ENCODE measurements at places on chromosomes 7 and 10.
A peak's percentile ranks its signal among the peaks of the same experiment; 100 is the strongest.

- no peak for DNase-seq
Measured at GRCh38 chr7:87886875-87887274, 10.6 kb downstream of the DBF4 start.

DNA sequence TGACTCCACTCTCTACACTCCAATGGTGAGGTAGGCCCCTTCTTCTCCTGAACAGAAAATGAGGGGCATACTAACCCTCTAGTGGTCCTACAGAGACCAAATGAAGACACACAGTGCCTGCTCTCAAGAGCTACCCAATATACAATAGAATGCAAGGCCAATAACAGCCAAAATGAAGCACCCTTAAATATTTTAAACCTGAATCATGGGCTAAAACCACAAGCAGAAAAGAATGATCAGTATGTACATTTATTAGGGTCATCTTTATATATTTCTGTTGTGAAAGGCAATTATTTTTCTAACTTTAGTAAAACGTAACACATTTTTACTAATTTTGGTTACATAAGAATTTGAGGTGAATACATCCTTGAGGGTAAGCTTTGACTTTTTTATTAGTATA, 49.9 kb upstream of the COL1A2 start:
- DNase-seq: no peak

GRCh38 chr10:92219559-92219958, 71.3 kb downstream of the CPEB3 start:
- DNase-seq: no peak

DNA sequence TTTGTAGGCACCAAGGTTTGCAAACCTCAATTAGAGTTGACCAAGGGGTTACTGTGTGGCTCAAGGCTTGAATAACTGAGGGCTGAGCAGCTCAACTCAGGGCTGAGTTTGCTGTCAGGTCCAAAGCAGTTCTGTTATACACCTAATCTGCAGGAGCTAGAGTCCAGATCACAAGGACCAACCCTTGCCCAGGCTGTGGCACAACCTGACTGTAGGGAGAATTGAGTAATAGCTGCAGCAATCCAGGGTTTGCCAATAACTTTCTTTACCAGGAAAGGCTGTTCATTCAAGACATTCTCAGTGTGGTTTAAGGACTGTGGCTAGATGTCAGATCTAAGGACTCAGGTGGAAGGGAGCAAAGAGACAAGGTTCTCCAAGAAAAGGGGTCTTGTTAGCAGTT, 115.6 kb upstream of the IMMP2L start:
- DNase-seq: no peak

GRCh38 chr7:66330961-66331360, 125.8 kb downstream of the TPST1 start:
- DNase-seq: peak; percentile 1

DNA sequence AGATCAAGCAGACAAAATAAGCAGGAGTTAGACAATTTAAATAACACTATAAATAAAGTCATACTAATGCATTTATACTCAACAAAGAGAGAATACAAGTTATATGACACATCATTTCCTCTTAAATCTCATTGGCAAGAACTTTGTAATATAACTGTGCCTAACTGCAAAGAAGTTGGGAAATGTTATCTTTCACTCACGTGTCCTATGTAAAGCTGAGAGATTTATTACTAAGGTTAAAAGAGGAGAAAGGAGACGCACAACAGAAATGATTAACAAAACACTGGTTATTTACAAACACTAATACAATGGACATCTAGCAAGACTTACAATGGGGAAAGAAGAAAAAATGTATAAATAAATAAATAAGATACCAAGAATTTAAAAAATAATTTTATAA, 12.7 kb upstream of the TMEM273 start:
- no peak for DNase-seq

DNA sequence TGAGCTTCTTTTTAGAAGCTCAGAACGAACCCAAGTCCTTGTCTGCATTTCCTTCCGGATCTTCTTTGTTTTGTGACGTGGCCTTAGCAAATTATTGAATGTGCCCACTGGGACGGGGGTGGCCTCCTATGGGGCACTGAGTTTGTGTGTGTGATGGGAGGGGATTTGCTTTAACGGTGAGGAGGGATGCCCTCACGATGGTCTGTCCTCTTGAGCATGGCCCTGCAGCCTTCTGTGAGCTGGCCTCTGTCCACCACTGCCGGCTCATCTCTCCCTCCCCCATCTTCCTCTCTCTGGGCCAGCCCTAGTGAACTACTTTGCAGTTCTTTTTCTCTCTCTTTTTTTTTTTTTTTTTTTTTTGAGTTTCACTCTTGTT, 62.9 kb upstream of the MKRN1 start:
- no peak for DNase-seq

GRCh38 chr7:73451780-73452398, 18.3 kb downstream of the FZD9 start:
- DNase-seq: peak; percentile 17

GRCh38 chr7:100516135-100516812, 22.7 kb upstream of the AGFG2 start:
- no peak for DNase-seq

DNA sequence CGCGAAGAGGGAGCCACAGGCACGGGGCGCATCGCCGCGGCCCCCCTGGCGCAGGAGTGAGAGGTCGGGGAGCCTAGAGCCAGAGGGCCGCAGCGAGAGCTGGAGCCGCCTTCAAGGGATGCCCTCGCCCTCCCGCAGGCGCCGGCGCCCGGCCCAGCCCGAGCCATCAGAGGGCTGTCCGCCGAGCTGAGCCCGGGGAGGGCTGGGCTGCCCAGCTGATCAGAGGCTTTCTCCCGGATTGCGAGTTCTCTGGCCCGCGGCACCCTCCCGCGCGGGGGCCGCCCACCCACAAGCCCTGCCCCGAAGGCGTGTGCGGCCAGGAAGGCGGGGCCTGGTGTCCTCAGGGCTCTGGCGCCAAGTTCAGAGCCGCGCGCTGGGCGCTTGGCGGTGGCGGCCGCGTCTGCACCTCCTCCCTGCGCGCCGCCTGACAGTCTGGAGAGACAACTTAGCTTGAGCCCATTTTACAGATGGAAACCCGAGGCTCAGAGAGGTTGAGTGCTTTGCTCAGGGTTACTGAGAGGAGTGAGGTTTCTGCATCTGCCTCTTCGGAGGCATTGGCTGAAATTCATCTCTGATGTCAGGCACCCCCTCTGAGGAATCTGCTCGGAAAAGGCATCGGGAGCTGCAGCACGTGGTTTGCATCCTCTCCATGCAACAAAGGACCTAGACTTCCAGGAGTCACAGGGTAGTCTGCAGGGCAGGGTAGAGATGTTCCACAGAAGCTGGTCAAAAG, 3.8 kb upstream of the ANTXRL start:
- no peak for DNase-seq

DNA sequence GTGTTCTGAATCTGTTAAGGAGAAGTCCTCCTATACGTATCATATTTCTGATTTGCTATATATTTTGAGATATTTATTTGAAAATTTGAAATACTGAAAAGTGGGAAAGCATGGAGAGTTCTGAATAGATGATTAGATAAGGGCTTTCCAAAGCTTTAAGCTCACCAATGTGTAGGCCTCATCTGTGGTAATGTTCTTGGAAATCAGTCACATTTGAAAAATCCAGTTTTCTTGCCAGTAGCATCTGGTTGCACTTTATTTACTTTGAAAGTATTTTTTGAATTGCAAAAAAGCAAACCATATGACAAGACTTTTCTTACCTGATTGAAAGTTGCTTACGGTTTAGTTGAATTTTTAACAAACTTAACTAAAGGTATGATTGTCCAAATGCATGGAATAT, 21.7 kb downstream of the ADD3 start:
- DNase-seq: no peak

DNA sequence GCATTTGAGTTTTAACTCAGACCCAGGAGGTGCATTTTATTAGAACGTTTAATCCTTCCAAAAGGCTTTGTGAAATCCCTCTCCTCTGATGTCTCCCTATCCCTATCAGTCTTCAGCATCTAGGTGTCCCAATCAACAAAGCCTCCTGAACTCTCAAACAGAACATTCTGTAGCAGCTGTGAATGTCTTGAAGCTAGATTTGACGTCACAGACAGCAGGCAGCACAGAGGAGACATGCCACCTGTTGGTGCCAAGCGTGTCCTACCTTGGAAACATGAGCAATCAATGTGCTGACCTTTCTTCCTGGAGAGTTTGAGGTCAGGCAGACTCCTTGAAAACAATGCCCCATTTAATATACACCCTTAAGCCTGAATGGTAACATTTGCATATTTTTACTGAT, 125.5 kb downstream of the RNLS start:
- no peak for DNase-seq

GRCh38 chr7:36946401-36946739, 222.1 kb upstream of the AOAH start:
- DNase-seq: no peak

- DNase-seq: no peak
Measured at GRCh38 chr10:123570051-123570897, 95.9 kb upstream of the GPR26 start.

DNA sequence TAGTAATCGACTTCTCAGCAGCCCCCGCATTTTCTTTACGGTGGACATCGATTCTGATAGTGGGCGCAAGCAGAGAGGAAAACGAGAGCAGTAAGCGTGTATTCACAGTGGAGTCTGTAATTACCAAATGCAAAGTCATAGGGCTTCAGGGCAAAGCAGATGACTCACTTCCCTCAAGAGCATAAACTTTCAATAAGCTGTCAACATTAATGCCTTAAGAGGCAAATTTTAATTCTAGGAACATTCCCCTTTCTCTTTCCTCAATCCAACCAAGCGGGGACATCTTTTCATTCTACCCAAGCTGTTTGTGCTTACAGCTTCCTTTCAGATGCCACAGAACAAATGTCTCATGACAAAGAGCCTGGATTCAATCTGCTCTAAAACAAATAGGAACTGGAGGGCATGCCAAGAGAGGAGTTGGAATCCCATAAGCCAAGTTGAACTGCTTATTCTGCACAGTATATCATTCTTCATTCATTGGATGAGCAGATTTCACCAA, 48.6 kb downstream of the MALSU1 start:
- DNase-seq: no peak

GRCh38 chr10:30812018-30812851, 182.7 kb upstream of the LYZL2 start:
- no peak for DNase-seq

- no peak for DNase-seq
Measured at GRCh38 chr10:44353721-44354120, 31.2 kb downstream of the CXCL12 start.

- no peak for DNase-seq
Measured at GRCh38 chr10:71551970-71552369, 155.2 kb downstream of the CDH23 start.

DNA sequence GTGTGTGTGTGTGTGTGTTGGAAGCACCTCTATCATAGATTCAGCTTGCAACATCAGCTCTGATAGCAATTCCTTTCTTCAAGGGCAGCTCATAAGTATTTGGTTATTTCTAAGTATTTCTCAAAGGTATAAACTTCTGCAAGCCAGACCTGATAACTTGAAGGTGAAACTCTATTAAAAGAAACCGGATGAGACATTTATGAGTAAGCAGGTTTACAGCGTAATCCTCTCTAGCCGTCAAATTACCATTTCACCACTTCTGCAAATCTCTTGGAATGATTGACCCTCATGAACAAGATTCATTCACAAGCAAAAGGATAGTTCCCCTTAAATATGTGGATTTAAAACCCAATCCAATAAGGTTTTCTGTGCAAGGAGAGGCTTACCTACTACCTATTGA, 23.1 kb downstream of the PDE1C start:
- no peak for DNase-seq

DNA sequence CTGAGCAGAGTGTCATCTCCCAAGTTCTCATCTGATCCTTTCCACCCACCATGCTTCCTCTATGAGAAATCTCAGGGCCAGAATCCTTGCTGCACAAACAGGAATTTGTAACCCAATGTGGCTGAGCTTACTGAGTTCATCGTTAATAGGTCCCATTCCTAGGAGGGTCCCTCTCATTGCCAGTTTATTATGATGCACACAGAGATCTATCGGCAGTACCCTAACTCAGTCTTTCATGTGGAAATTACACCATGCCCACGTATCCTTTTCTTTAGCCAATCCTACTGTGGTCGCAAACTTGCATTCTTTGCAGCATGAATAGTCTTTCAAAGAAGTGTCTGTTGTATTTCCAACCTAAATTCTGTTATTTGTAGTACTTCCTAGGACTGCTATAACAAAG, 12.1 kb downstream of the TMEM236 start:
- DNase-seq: no peak

- no peak for DNase-seq
Measured at GRCh38 chr10:15725603-15726002, 5.9 kb upstream of the ITGA8 start.

DNA sequence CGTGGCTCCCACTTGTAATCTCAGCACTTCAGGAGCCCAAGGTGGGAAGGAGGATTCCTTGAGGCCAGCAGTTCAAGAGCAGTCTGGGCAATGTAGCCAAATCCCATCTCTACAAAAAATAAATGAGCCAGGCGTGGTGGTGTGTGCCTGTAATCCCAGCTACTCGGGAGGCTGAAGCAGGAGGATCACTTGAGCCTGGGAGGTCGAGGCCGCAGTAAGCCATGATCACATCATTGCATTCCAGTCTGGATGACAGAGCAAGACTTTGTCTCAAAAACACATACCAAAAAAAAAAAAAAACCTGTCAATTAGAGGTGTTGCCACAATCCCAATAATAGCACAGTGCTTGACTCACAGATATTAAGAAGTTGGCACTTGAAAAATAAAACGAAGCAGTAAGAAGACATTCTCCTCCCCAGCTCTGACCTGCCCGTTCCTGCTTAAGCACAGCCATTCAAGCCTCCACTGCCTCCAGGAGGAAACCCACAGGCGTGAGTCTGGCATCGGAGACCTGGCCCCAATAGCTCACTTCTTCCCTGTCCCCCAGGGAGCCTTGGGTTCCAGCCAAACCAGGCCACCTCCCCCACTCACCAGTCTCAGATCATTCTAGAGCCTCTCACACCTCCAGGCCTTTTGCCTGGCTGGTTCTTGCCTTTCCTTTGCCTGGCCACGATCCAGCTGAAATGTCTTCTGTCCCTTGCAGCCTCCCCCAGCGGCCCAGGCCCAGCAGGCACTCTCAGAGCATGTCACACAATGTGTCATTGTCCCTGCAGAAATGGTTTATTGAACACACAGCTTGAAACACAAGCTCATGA, 45.3 kb upstream of the GTF2I start:
- peak; percentile 51 for DNase-seq

DNA sequence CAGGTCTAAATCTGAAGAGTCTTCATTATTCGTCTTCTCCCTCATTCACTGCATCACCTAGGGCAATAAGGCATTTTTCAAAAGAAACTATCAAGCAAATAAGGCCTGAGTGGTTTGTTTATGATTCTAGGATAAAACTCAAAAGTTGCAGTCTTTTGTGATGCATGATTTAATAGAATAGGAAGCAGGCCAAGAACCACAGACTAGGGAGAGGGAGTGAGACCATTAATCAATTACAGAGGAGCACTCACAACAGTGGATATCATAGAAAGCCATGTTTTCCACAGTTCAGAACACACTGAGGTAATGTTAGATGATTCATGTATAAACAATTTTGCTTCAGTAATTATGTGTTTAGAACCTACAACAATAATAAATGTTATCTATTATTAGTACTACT, 87.8 kb upstream of the LRRTM3 start:
- DNase-seq: no peak
